Central memory CD8-positive, alpha-beta T cell (primary cell): ENCODE measurements at places on chromosomes 7 and 10.

GRCh38 chr10:13649844-13650520, 63.2 kb downstream of the PRPF18 start:
- no peak for DNase-seq

- no peak for DNase-seq
Observed at GRCh38 chr10:46175831-46176230, 111.0 kb upstream of the ANTXRL start.

DNA sequence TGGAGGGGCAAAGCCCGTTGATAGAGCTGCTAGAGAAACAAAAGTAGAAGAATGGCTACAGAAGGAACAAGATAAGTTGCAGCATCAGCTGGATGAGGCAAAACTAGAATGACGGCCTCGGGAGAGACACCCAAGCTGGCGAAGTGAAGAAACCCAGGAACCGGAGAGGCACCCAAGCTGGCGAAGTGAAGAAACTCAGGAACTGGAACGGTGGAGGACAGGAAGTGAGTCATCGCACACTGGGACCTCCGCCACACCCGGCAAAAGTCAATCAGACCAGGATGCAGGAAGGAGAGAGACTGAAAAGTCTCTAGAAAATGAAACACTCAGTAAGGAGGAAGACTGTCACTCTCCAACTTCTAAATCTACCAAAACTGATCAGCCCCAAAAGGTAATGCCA, 133.0 kb upstream of the NEBL start:
- no peak for DNase-seq

- DNase-seq: no peak
Observed at GRCh38 chr7:47720141-47720906, 138.4 kb upstream of the TNS3 start.

GRCh38 chr10:28719789-28720436, 42.6 kb downstream of the BAMBI start:
- no peak for DNase-seq

DNA sequence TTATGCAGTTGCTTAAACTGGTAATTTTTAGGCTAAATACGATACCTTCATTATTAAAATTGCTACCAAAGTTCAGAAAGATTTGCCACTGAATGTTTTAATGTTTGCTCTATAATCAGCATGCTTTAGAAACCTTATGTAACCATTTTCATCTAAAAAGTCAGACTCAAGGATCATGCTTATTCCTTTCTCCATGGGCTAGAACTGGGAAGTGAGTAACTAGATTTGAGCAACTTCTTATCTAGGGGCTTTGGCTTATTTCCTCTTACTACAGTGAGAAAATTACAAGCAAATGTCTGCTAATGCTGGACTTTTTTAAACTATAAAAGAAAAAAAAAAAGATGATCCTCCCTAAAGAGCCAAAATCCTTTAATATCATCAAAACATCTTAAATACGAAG, 215.9 kb downstream of the CRPPA start:
- no peak for DNase-seq

DNA sequence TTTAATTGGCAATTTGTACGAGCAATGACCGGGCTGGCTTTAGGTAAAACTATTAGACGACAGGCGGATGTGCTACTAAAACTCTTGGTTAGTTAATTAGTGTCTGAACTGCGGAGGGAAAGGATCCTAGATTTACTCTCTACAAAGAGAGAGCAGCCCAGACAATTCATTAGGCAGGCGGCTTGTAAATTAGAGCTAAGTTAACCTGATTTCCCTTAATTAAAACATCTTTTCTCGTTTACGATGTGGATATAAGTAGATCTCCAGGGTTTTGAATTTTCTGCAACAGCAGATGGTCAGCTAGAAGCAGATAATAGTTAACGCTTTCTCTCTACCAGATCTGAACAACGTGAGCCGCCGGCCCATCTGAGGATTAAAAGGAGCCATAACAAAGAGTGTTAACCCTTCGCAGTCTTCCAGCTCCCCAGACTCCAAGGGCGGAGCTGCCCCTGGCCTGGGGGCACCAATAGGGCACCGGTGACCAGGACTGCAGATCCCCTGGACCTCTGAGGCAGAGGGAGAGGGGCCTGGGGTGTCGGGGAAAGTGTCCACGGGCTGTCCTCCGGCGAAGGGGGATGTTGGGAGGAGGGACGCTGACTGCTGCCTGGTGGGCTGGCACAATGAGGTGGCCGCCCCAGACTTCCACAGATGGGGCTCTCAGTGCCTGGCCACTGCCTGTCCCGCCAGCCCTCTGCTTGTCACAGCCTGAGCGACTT, 6.3 kb upstream of the UNCX start:
- no peak for DNase-seq

DNA sequence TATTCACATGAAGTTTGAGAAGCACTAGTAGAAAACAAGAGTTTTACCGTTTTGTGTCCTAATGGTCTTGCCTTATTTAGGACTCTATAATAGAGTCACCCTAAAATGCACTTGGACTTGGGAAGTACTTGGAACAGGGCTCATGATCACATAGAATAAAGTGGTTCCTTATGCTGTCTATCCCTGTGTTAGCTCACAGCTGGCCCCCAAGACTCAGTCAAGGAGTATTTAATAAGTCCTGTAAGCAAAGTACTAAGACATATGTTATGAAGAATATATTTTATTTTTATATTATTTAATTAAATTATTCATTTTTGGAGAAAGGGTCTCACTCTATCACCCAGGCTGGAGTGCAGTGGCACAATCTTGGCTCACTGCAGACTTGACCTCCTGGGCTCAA, 54.5 kb downstream of the XRCC2 start:
- DNase-seq: no peak

DNA sequence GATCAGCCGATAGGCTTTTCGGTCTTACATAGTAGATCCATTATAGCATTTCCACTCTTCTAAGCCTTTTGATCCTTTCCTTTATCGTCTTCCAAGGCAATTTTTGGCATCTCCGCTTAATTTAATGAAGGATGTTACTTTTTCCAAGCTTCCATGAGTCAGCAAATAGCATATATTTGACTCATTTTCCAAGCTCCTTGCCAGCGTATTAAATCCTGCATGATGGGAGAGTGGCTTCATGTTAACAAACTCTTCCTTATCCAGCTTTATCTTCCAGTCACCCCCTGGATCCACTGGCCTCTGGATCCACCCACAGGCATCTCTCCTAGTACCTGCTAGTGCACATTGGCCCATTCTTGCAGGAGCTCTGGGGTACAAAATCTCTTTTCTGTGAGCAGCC, 13.0 kb downstream of the OR9A2 start:
- DNase-seq: no peak

DNA sequence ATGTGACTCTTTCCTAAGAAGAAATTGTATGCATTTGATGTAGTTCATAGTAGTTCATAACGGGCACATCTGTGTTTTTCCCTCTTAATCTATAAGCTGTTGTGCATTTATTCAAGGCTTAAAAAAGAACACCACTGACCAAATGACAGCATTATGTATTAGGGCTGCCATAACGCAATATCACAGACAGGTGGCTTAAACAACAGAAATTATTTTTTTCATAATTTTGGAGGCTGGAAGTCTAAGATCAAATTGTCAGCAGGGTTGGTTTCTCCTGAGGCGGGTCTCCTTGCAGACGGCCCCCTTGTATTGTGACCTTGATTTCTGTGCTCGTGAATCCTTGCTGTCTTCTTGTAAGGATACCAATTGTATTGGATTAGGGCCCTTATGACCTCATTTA, 627 bp upstream of the SSMEM1 start:
- DNase-seq: no peak

GRCh38 chr7:95632609-95633008, 36.3 kb upstream of the PDK4 start:
- no peak for DNase-seq

DNA sequence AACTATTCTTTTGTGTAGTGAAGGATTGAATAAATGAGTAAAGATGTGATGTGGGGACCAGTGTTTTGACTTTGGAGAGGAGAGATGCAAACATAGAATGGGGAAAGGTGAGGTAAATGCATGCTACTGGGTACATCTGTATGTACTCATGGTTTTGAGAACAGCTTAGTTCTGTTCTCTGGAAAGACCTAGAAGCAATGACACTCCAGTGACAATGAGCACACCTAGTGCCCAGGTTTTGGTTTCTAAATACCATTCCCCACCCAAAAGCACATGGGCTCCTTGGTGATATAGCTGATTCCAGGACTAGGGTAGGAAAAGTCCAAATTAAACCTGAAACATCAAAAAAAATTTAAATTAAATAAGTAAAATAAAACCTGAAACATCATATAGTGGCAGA, 22.6 kb upstream of the HSPA12A start:
- no peak for DNase-seq

DNA sequence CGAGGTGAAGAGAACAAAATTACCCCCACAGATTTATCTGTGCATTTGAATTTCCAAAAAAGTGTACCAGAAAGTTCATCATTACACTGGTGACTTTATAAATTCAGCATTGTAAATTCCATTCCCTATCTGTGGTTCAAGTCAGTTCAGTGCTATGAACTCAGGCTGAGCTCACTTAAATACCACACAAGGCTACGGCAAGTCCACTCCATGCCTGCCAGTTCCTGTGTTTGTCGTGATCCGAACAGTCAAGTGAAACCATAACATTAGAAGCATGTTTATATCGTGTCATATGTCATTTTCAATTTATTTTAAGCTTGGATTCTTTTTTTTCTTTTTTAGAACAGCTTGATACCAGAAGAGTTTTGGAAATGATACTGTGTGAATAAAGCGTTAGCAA, 14.8 kb downstream of the MBL2 start:
- no peak for DNase-seq

DNA sequence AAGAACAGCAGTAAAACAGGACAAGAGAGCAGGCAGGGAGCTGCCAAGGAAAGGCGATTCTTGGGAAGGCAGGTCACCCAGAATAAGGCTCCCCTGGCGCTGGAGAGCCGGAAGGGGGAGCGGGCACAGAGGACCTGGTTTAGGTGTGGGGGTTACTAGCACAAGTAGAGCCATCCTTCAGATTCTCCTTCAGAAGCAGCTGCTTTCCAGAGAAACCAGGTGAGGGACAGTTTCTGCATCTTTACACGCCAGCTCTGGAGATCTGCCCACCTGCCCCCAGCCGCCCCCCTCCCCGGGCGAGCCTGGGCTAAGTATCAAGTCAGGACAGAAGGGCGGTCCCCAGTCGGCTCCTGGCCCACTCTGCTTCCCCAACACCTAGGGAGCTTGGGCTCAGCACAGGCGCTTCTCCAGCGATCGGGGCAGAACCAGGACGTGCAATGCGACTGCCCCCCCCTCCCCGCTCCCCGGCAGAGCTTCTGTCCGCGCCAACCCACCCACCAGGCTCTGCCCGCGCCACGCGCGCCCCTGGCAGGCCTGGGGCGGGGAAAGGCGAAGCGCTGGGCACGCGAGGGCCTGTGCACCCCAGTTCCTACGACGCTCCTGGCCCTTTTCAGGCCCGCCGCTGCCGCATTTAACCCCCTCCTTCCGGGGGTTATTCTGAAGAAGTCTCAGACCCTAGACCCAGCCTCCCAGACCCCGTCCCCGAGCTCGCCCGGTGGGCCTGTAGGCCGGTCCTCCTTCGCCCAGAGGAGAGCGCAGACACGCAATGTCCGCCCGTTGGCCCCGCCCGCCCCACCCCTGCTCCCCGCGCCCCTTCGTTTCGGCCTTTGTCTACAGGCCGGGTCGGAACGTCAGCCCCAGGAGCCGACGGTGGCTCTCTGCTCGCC, 4.4 kb upstream of the EN2 start:
- no peak for DNase-seq

DNA sequence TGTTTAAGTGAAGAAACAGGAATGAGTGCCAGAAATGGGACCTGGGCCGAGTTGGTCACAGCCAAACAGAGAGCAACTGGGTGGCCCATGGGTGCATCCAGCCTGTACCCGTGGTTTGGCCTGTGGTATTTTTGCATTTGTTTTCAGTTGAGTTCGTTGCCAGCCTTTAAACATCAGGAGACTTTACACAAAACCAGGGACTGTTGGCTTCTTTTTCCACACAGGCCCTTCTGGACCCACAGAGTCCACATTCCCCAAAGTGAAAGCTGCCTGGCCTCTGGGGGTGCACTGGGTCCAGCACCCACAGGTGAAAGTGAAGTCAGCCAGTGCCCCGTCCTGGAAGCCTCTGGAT, 54.1 kb upstream of the TNS3 start:
- no peak for DNase-seq

- no peak for DNase-seq
Observed at GRCh38 chr10:107894516-107894915, 730.0 kb upstream of the SORCS1 start.

DNA sequence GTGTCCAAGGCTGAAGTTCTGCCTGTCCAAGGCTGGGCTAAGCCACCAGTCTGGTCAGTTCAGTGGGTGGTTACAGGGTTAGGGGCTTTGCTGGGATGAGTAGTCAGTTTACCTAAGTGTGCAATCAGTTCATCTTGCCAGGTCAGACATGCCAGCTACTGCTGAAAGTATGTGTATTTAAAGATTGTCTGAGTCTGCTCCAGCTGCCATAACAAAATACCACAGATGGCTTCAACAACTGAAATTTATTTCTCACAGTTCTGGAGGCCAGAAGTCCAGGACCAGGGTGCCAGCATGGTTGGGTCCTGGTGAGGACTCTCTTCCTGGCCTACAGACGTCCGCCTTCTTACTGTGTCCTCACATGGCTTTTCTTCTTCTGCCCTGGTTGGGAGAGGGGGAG, 52.4 kb upstream of the TNS3 start:
- DNase-seq: no peak

DNA sequence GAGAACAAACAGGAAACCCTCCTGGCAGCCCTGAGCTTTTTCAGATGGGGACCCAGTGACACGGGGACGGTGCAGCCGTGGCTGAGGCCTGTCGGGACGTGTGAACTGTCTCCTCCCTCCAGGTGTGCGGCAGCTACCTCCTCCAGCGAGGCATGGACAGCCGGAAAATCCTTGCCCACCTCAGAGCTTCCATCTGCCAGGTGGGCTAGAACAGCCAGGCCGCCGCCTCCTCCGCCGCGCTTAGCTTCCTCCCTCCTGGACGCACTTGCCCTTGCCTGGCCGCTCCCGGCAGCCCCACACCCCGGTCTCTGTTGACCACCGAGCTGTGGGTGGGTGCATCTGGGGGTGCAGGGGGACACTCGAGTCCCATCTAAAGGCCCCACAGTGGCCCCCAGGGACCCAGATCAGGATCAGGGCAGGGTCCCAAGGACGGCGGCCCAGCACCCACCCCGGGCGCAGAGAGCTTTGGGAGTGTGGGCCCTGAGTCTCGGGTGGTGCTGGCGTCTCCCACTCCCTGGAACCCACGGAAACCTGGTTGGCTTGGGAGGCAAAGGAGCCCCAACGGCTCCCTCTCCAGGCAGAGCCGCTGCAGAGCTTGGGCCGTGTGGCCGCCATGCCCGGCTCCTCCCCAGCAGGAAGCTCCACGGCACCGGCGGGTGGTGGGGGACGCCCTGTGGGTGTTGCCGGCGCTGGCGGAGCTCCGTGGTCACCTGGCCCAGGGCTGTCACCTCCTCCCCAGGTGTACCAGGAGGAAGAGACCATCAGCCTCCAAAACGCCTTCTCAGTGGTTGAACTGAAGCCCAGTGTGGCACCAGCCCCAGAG, 32.9 kb upstream of the UTF1 start:
- no peak for DNase-seq

DNA sequence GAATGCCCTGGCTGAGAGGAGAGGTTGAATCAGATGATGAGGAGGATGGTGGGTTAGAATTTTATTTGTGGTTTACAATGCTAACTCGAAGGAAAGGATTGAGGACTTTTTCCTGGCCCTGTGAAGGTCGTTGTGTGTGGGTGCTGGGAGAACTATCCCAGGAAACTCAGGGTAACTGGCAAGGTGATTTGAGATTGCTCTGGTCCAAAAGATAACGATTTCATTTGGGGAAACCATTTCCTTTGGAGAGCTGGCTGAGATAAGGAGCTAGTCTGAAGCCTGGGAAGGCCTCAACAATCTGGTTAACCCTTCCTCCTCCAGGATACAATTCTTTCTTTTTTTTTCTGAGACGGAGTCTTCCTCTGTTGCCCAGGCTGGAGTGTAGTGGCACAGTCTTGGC, 33.0 kb downstream of the HK1 start:
- DNase-seq: no peak
